ENCODE measurements at places on chromosomes 16 and 17.

DNA sequence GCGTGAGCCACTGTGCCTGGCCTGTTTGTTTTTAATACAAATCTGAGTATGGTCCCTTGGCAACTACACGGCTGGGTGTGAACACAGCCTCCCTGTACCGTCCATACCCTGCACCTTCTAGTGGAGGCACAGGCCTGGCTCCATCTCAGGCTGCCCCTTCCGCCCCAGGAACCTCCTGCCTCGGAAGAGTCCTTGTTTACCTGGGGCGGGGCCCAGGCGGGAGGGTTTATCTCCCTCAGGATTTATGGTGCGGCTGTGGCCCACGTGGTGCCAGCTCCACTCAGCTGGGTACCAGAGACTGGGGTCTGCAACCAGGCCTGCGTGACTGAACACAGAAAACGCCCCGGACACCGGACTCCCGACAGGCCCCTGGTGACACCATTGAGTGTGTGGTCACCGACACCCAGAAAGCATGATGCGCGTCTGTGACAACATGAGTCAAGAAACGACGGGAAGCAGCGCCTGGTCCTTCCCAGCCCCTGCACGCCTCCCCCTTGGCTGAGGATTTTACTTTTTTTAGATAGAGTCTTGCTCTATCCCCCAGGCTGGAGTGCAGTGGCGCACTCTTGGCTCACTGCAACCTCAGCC, 19.0 kb downstream of the UNKL start:
- no peak for DNase-seq

DNA sequence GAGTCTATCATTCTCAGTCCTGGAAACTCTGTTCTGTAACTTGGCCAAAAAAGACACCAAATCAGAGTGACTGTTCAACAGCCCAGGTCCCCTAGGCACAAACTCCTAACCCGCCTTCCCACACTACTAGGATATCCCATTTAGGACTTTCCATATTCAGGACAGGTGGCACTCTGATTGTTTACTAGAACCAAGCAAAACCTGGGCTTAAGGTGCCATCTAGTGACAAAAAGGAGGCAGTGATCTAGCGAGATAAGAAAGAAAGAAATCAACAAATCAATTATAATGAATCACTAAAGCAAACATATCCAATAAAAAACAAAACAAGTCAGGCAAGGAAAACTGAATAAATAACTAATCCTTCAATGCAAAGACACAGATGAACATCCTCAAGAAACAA, 203.9 kb downstream of the CEP112 start:
- DNase-seq: no peak

- DNase-seq: no peak
These were observed 3.4 kb upstream of the PDZD9 start for GRCh38 chr16:22004341-22004740.

DNA sequence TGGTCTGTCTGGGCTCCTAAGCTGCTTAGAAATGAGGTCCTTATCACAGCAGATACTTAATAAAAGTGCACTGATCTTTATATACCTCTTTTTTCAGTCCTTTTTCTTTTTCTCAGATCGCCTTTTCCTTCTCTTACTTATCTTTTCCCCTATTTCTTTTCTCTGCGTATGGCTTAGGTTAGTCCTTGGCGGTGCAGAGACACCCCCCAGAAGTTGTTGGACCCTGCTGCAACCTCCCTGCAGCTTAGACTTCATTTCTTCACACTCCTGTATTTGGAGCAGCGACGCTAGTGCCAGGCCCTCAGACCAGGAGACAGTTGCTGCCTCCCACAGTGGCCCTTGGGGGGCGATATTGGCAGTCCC, 67.6 kb downstream of the CENPV start:
- no peak for DNase-seq

DNA sequence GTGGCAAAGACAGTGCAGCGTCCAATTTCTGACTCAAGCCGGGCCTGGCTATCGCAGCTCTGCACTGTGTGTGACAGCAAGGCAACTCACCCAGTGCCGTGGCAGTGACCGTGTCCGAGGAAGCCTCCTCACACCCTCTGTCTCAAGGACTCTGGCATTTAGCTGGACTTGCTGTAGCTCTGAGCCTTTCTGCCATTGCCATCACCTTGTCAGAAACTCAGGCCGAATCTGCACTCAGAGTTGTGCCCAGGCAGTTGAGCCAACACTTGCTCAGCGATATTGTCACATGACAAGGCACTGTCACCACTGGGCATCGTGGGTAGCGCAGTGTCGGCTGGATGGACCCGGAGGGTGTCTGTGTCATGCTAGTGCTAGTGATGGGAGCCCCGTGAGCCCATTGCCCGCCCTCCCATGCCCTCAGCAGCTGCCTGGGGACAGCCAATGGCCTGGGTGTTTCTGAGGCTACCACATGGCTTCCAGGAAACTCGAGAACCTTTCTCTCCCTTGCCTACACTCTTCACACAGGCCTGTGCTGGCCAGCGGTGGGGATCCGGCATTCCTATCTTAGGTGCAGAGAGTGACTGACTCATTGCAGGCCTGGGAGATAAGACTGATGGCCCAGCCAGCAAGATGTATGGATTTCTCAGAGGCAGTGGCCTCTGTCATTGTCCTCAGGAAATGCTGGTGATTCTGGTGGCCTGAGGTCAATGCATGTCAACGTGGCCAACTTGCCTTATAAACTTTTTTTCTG, 22.1 kb upstream of the STH start:
- no peak for DNase-seq

GRCh38 chr17:28553000-28553505, 629 bp upstream of the UNC119 start:
- DNase-seq: no peak

Measured in NK-92 treated with Interleukin-12 subunit alpha and Interleukin-12 subunit beta, amount 100 ng/mL, for 24 hours (cell line).